Occipital lobe (tissue), 3 donors: ENCODE measurements at places on chromosomes 5 and 9.

DNA sequence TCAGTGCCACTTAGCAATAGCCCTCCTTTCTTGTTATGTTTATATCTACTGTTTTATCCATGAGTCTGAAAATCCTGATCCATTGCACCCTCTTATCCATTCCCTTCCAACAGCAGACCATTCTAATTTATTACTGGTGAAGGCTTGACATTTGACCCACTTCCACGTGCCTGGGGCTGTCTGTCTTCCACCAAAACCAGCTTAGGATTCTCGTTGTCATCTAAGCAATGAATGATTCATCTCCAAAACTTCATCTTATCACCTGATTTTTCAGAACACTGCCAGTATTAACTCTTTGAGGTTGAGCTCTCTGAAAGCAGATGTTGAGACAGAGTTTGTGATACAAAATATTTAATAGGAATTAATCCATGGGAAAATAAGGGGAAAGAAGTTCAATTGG, 277.8 kb upstream of the FBXL7 start:
- DNase-seq: no peak

GRCh38 chr5:172920447-172920849, 38.8 kb upstream of the RPL26L1 start:
- DNase-seq: peak; percentile 38

DNA sequence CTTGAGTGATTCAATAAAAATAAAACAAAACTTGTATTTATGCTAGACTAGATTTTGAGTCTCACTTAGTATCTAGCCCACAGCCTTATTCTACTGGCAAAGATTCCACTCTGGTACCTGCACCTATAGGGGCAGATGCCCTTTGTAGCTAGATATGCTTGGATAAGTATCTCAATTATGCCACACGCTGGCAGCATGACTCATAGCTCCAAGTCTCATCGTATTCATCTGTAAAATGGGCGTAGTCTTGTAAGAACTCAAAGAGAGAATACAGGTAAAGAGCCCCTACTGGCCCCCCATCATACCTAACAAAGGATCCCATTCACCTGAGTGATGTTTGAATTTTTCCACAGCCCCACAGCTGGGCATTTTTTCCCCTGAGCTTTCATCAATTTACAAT, 45.9 kb upstream of the ASTN2 start:
- DNase-seq: no peak

GRCh38 chr5:180380856-180381255, 27.7 kb upstream of the GFPT2 start:
- no peak for DNase-seq

DNA sequence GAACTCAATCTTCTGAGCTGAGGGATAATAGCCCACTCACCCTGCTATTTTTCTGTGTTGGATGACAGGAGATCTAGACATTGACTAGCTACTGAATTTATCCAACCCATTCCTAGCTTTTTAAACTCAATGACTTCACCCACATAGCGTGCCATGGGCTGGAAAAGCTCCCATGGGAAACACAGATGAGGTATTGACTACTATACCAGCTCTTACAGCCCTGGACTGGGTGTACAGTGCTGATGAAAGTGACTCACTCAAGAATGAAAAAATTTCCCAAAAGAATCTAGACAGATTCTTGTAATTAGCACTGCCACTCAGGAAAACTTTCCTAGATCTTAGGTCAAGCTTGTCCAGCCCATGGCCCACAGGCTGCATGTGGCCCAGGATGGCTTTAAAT, 72.7 kb upstream of the NREP start:
- DNase-seq: no peak

DNA sequence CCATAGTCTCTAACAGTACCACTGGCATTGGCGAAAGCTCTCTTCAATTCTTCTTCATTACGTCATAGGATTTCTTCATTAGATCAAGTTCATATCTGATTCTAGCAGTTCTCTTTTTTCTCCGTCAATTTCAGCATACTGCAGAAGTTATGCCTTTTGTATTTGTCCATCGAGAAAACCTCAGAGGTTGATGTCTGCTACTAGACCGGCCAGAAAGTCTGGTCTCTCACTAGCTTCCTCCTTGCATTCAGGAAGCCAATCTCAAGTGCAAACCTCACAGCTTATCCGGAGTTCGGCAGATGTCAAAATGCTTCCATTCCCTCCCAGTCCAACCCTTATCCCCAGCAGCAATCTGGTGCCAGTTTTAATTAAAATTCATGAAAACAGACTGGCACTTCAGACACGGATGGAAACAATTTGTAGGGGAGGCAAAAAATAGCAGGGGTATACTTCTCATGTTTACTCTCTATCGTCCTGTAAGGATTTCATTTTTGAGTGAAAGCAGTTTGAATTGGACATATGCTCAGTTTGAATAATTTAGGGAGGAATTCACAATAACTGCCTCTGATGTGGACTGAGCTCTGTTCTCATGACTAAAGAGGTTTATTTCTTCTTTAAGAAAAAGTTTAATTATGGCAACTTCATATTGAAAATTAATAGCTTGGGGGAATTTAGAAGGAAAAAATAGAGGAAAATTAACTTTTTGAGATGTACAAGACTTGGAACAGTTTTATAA, 56.4 kb upstream of the TMC1 start:
- DNase-seq: no peak

DNA sequence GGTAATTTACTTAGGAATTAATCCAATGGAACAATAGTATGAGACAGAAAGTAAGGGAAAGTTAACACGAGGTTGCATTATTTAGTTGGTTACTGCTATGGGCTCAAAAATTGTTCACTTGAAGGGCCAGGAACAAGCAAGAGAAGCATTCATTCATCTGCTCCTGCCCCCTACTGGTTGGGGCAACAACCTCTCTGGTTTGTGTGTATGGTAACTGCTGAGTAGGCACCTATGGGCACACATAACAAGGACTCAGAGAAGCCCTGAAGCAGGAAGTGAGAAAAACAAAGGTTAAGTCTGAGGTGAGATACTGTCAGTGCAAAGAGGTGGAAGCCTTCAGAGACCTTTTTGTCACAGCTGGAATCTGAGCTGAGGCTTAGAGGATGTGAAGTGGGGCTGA, 34.4 kb upstream of the RANBP6 start:
- no peak for DNase-seq

DNA sequence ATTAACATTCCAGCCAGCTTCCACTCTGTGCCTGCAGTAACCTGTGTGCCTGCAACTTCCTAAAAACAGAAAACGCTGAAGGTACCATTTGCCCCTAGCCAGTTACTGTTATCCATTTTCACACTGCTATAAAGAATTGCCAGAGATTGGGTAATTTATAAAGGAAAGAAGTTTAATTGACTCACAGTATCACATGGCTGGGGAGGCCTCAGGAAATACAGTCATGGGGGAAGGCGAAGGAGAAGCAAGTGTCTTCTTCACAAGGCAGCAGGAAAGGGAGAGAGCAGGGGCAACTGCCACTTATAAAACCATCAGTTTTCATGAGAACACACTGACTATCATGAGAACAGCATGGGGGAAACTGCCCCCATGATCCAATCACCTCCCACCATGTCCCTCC, 31.2 kb downstream of the PTCD2 start:
- DNase-seq: no peak

- DNase-seq: no peak
These were observed 73.7 kb downstream of the MINAR2 start for GRCh38 chr5:129821477-129822131.

- no peak for DNase-seq
These were observed 38.4 kb downstream of the SHB start for GRCh38 chr9:38030658-38031057.

DNA sequence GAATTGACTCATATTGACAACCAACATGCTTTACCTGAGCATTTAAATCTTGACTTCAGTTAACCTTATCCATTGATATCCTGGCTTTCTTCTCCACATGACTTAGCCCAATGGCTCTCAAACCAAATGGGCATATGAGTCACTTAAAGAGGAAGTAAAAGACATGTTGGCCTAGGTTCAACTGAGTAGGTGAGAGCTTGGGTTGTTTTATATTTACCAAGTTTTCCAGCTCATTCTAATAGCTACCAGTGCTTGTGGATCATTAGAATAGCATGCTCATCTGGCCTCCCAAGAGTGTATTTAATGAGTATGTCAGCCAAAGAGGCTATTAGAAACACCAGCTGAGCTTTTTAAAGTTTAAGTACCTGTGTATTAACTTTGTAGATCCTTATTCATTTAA, 1049.0 kb downstream of the PTPRD start:
- DNase-seq: no peak

- DNase-seq: no peak
These were observed 182.5 kb downstream of the FRMD3 start for GRCh38 chr9:83355729-83356151.

DNA sequence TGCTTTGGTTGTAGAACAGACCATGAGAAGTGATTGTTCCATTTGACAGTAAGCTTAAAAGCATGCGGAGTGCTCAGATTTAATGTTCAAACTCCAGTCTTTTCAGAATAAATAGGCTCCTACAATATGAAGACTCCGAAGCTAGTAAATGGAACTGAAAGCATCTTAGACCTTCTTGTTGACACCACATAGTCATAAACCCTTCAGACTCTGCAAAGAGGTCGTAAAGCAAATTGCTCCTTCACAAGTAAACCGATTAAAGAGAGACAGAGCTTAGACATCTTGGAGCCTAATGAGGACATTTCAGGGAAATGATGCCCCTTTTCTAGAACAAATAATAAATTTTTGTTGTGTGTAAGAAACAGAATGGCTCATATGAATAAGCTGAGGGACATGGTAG, 511.0 kb upstream of the RIOK2 start:
- no peak for DNase-seq

DNA sequence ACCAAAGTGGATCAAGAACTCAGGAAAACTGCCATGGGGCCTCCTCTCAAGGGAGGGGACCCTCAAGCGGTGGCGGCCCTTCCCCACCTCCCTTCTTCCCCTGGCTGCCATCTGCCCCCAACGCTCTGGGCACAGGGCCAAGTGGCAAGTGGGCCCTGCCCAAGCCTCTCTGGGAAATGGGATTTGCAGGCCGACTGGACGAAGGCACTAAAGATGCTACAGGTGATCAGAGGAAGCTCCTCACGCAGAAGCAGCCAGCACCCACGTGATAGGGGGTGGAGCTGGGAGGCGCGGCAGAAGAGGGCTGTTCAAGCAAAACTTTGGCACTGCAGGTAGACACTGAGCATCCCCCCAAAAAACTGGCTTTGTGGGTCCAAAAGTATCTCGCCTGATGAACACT, 52.7 kb upstream of the UBTD2 start:
- DNase-seq: no peak

DNA sequence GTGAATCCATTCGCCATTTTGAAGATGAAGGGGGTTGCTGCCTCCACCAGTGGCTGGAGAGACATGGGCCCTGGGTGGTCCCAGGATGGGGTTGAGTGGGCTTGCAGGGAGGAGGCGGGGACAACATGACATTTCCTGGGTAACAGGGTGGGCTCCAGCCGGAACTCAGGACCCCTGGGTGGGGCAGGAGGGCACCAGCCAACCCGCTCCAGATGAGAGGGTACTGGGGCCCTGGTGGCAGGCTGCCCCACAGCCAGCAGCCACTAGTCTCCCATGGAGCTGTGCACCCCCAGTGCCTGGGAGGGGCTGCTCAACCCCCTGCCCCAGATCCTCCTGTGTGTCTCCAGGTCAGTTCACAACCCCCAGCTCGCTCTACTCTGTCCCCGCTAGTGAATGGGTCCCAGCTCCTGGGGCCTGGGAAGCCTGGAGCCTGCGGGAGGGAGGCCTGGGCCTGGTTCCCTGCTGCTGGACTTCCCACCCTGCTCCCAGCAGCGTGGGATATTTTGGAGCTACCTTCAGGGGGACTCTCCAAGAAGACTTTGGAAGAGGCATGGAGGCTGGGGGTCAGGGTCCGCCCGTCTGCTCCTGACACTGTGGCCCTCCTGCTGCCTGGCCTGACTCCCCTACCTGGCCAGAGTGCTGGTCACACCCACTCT, 55.9 kb downstream of the AHRR start:
- DNase-seq: no peak

GRCh38 chr5:135217669-135218485, 181.2 kb downstream of the MACROH2A1 start:
- DNase-seq: no peak

DNA sequence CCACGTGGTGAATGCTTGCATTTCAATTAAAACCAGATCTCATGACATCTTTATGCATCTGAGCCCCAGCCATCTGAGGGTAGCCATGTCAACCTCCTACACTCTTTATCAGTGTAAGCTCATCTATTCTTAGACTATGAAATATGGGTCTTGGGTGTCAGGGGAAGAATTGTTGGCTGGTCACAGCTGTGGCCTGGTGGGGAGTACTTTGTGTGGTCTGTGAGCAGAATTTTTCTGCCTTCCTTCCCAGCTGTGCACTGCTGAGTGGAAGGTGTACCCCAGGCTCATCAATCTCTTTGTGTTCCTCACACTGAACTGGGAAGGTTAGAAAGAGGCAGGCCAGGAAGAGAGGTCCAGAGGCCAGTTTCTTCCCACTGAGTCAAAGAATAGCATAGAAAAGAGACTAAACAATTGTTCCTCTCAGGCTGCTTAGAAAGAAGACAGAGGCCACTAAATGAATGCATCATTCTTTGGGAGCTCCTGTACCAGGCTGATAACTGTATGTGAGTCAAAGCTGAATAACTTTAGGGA, 202.7 kb upstream of the RGMB start:
- no peak for DNase-seq

GRCh38 chr9:133347515-133347984, 381 bp downstream of the MED22 start:
- no peak for DNase-seq

DNA sequence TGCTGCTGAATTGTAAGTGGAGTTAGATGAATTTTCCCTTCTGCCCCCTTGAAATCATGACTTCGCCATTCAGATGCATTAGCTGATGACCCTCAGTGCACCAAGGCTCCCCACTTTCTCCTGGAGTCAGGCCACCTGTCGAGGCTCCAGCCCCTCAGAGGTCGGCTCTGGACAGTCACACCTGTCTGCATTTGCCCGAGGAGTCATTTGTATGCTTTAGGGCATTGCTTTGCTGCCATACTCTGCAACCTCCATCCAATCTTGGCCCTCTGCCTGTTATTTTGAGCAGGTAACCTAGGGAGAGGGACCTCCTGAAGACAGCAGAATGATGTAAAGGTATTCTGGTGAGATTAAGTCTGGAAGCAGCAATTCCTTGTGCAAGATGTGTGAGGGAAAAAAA, 144.8 kb downstream of the MACROH2A1 start:
- DNase-seq: no peak

GRCh38 chr9:79880626-79881025, 308.9 kb downstream of the TLE4 start:
- DNase-seq: no peak

GRCh38 chr9:84756731-84757130, 87.2 kb downstream of the NTRK2 start:
- no peak for DNase-seq
